ENCODE measurements at places on chromosomes 11 and 22.

GRCh38 chr11:120186456-120186773 lies 24.4 kb upstream of the OAF start:
- DNase-seq: no peak

GRCh38 chr22:46055911-46056545 lies 79.1 kb upstream of the WNT7B start:
- DNase-seq: no peak

DNA sequence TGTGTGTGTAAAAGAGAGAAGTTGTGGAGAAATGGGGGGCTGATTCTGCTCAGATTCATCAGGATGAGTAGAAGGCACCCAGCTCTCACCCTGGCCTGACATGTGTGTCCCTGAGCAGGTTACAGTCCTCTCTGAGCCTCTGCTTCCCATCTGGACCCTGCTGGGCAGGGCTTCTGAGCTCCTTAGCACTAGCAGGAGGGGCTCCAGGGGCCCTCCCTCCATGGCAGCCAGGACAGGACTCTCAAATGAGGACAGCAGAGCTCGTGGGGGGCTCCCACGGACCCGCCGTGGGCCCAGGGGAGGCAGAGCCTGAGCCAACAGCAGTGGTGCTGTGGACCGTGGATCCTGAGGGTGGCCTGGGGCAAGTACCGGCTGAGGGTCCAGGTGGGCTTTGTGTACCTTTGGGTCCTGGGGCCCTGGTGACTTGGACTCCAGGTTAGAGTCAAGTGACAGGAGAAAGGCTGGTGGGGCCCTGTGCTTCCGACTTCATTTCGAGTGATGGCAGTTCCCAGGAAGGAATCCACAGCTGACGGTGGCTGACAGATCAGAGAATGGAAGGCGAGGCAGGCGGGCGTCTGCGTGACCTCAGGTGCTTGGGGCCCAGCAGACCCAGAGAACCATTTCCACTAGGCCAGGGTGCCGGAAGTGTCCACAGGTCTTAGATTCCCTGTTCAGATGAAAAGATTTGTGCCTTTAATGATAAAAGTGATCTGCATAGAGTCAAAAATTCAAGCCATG lies 21.9 kb downstream of the NEAT1 start:
- DNase-seq: no peak

- no peak for DNase-seq
Measured at GRCh38 chr22:50444663-50445062, 30.2 kb downstream of the SBF1 start.

DNA sequence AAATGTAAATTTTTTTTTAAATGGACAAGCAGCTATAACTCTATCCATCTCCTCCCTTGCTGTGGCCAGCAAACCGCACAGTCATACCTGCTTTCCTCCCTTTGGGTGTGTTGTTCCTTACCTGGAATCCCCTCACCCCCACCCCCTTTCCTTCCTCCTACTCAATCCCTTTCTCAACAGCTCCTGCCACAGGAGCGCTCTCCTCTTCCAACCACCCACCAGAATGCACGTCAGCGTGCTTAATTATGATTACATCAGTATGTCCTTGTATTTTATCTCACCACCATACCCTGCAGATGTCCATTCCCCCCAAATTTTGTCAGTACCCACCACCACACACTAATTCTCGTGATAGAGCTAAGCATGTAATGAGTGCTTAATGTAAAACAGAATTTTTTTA lies 60.9 kb upstream of the LMO2 start:
- no peak for DNase-seq

- DNase-seq: no peak
Measured at GRCh38 chr11:110711448-110711775, 825 bp downstream of the ARHGAP20 start.

- no peak for DNase-seq
Measured at GRCh38 chr11:64230985-64231365, 627 bp downstream of the DNAJC4 start.

DNA sequence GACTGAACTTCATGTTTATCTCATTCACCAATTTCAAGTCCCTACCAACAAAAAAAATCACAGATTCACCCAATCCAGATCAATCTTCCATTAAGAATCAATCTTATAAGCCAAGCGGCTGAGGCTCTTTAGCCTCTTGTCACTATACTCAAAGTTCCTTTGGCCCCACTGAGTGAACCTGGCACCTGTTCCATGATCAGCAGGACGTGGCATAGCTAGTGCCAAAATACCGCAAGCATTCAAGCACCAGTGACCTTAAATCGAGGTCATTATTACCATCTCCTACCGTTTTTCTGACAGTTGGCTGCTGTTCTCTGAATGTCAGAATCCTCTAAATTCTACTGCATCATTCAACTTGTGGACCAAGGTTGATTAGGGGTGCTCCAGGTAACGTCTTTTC lies 141.2 kb downstream of the CADM1 start:
- no peak for DNase-seq

- no peak for DNase-seq
Measured at GRCh38 chr11:55572548-55572947, 620 bp downstream of the OR4C16 start.

GRCh38 chr11:23288003-23288783 lies 427.9 kb upstream of the CCDC179 start:
- no peak for DNase-seq

DNA sequence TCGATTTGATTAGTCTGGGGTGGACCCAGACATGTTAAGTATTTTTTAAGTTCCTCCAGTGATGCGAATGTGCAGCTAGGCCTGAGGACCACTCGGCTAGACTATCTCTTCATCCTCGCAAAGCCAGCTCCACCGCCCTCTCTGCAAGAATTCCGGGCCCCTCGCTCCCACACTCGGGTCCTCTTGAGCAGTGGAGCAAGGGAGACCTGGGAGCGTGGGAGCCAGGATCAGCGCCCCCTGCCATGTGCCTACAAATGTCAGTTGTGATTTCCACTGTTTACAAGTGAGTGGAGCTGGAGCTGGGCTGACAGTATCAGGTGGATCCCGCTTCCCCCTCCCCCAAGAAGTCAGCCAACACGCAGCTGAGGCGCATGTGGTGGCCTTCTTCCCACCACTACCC lies 6.7 kb downstream of the B3GNT6 start:
- DNase-seq: no peak

DNA sequence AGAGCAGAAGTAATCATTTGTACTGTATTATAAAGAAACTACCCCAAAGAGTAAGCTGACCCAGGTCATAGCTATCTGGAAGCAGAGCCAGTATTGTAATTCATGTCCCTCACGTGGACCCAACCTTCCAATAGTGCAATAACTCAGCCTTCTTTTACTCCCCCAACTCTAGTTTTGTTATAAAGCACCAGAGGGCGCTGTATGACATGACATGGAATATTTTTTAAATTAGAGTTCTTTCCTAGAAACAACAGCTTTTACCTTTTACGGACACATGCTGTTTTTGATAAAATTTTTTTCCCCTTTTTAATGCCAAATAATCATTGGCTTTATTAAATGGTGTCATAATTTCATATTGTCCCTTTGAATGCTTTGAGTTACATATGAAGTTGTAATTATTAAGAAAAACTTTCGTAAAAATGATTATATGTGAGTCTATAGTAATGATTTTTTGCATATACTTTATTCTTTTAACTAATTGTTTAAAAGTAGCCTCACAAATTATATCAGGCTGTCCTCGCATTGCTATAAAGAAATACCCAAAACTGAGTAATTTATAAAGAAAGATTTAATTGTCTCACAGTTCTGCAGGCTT lies 76.9 kb downstream of the DKK3 start:
- DNase-seq: no peak

DNA sequence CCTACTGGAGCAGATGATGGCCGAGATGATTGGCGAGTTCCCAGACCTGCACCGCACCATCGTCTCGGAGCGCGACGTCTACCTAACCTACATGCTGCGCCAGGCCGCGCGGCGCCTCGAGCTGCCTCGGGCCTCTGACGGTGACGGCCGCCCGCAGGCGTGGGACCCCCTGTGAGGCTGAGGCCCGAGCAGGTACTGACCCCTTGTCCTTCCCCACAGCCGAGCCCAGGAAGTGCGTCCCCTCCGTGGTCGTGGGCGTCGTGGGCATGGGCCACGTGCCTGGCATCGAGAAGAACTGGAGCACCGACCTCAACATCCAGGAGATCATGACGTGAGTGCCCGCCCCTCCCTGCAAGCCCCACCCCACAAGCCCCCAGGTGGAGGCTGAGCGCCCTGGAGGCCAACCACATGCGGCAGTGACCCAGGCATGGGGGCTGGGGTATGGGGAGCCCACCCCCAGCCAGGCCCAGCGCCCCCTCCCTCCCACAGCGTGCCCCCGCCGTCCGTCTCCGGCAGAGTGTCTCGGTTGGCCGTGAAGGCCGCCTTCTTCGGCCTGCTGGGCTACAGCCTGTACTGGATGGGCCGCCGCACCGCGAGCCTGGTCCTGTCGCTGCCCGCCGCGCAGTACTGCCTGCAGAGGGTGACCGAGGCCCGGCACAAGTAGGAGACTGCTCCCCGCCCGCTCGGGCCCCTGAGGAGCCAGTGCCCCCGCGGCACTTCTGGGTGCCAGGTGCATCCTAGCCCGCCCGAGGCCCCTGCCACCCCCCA lies 2.8 kb upstream of the SELENOO start:
- DNase-seq: no peak
